ENCODE measurements at places on chromosomes 16 and 17.

- DNase-seq, result peak; percentile 33
Measured at GRCh38 chr17:14302091-14302430, 1.2 kb downstream of the HS3ST3B1 start.

GRCh38 chr17:39212841-39213480 lies 12.8 kb downstream of the STAC2 start:
- no peak for DNase-seq

GRCh38 chr16:67666559-67667452 lies at the start of the genes C16orf86 and ENKD1:
C16orf86 (plus strand) TSS chr16:67666814; CDS start chr16:67666971, 157 bp downstream.
ENKD1 (minus strand) TSS chr16:67666750; CDS start chr16:67666442, 308 bp downstream.
- DNase-seq, result peak; percentile 76

- DNase-seq, result no peak
Measured at GRCh38 chr17:67518876-67519275, 141.8 kb downstream of the PITPNC1 start.

DNA sequence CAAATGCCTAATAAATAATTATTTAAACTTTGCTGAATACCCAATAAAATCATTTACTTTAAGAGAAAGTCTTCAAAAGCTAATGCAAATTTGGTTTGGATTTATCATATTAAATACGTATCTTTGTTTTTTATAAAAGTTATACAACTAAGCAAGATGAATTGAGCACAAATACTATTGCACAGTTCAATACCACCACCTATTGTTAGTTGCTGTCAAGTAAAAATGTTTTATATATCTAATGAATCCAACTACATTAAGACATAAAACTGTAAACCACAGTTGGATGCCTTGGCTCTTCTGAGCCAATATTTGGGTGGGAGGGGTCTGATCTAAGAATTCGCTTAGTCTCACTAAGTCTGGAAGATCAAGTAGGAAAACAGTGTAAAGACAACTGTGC lies 7.7 kb downstream of the FBXL20 start:
- no peak for DNase-seq

GRCh38 chr17:14098246-14098645 lies 28.9 kb downstream of the COX10 start:
- no peak for DNase-seq

DNA sequence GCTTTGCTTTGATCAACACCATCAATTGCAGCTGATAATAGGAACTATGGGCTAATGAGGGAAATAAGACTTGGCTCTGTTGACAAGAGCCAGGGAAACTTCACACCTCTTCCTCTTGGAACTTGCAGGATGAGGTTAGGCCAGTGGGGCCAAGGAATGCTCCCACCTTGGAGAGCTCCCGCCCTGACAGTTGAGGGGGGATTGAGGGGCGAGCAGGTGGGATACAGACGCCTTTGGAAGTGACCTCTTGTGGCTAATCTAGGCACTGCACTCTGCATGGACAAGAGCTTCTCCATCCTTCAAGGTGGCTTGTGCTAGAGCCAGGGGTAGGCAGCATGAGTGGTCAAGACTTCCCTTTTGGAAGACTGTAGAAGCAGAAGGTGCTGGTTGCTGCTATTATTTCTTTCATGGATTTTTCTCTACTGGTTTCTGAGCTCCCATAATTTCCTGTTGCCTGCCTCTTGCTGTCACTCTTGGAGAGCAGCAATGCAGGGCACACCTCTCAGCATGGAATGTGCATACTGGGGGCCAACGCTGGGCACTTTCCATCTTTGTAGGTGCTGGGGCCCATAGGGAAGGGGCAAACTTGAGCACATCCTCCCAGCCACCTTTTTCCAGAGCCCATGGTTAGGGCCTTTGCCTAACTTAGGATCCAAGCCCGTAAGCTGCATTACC lies 2.3 kb upstream of the PHF12 start:
- peak; percentile 20 for DNase-seq

DNA sequence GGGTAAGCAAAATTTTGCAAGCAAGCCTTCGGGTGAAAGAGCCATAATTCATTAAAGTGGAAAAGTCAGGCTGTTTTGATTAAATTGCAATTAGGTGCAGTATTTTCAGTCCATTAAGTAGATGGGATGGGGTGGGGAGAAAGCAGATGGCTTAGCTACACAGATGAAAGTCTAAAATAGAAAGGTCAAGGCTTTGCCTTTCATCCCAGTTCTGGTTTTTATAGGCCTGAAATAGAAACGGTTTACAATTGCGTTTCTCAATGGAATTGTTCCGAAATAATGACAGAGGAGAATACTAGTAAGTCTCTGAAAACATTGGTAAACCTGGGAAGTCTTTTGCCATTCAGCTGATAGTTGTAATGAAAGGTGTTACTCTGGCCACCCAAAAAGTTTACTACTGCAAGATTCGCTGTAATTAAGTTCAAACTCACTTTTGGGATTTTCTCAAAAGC lies 1.5 kb downstream of the PPM1E start:
- DNase-seq, result no peak

GRCh38 chr16:86039606-86040005 lies 140.6 kb downstream of the IRF8 start:
- DNase-seq, result no peak

- DNase-seq, result no peak
Measured at GRCh38 chr17:51430591-51430990, 170.2 kb downstream of the UTP18 start.

GRCh38 chr16:60729051-60729450 lies 1307.2 kb downstream of the CDH8 start:
- no peak for DNase-seq

DNA sequence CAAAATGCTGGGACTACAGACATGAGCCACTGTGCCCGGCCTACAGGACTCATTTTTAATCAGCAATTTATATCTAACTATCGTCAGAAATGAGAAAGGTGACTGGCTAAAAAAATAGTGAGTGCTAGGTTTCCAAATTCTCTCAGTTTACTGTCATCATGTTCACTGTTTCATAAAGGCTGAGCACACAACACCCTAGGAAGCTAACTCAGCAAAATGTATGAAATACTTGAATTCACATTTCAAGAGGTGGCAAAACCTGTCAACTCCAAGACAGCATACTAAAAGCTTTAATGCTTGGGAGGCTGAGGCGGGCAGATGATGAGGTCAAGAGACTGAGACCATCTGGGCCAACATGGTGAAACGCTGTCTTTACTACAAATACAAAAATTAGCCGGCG lies 16.7 kb downstream of the WDR45B start:
- DNase-seq, result no peak

DNA sequence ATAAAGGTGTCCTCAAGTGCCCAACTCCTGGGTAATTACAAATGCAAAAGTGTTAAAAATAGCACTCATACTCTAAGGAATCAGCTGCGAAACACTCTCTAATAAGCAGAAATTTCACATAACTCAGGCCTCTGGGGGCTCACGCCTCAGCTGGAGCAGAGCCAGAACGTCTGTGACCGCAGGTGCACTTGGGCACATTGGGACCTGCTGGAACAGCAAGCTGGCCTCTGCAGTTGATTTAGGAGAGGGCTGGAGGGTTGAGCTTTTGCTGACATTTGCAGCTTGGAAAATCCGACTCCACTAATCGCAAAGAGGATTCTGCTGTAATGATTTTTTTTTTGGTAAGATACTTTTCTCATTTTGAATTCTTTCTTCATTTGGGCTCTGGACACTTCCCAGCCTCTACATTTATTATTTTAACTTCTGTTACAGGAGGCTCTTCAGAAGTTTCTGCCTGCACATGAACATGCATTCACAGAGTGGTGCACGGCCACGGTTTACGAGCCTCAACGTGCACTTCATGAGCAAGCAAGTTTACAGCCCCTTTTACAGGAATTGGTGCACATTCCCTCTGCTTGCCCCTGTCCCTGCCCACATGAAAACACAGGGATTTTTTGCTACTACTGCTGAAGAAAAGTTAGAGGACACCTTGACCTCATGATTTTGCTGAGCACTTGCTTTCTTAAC lies 4.1 kb upstream of the SNTB2 start:
- DNase-seq, result no peak

- no peak for DNase-seq
Measured at GRCh38 chr17:20172376-20172775, 163.2 kb downstream of the SPECC1 start.

- no peak for DNase-seq
Measured at GRCh38 chr17:6259899-6260298, 175.0 kb downstream of the AIPL1 start.

- DNase-seq, result no peak
Measured at GRCh38 chr17:17387498-17388362, 84.6 kb downstream of the NT5M start.

- DNase-seq, result no peak
Measured at GRCh38 chr17:59914274-59914854, 21.4 kb downstream of the RPS6KB1 start.

GRCh38 chr16:81706327-81707295 lies 72.5 kb upstream of the PLCG2 start:
- DNase-seq, result no peak

GRCh38 chr17:29588562-29589411 lies 661 bp downstream of the GIT1 start:
- peak; percentile 43 for DNase-seq

- DNase-seq, result no peak
Measured at GRCh38 chr17:46124695-46125592, 68.3 kb downstream of the KANSL1 start.

Data from effector memory CD4-positive, alpha-beta T cell (primary cell).